ENCODE measurements at places on chromosomes 2 and 18. TPM values are rescaled to one million over a fixed set of nuclear protein-coding genes. Genes with fewer than 3 reads are reported as not detected.
A peak's percentile ranks its signal among the peaks of the same experiment; 100 is the strongest.

- peaks cover 10% of the 10 kb centered on the region for H3K36me3 ChIP-seq
- no peak for DNase-seq
- H3K27ac ChIP-seq = peak overlapping the region; percentile 21
- H3K27me3 ChIP-seq = no peaks in the 10 kb centered on the region
These were observed 61.6 kb downstream of the RTN4 start for GRCh38 chr2:54988612-54989011.

GRCh38 chr2:151291224-151291623 is 1.8 kb upstream of the NMI start:
- H3K4me1 ChIP-seq = peaks cover 9% of the 10 kb centered on the region
- no peak for DNase-seq
- H3K27ac ChIP-seq = no peak overlapping the region
- peaks cover 17% of the 10 kb centered on the region for H3K27me3 ChIP-seq

GRCh38 chr2:207683438-207683837 is 28.0 kb upstream of the CCNYL1 start:
- H3K27ac ChIP-seq = no peak overlapping the region
- H3K4me3 ChIP-seq = no peak overlapping the region
- no peaks in the 10 kb centered on the region for H3K36me3 ChIP-seq

- no peaks in the 10 kb centered on the region for H3K4me1 ChIP-seq
- H3K36me3 ChIP-seq = no peaks in the 10 kb centered on the region
These were observed 115.3 kb upstream of the SLC35G4 start for GRCh38 chr18:11494107-11494506.

- no peaks in the 10 kb centered on the region for H3K27me3 ChIP-seq
- H3K27ac ChIP-seq = no peak overlapping the region
These were observed 681.0 kb upstream of the GCFC2 start for GRCh38 chr2:76391678-76392077.

GRCh38 chr2:37361216-37361815 is 16.9 kb downstream of the QPCT start:
- no peaks in the 10 kb centered on the region for H3K36me3 ChIP-seq
- DNase-seq = no peak
- H3K4me1 ChIP-seq = no peaks in the 10 kb centered on the region
- H3K27me3 ChIP-seq = no peaks in the 10 kb centered on the region

GRCh38 chr2:109410039-109410815 is 203.5 kb downstream of the SEPTIN10 start:
- H3K4me3 ChIP-seq = no peak overlapping the region
- H3K36me3 ChIP-seq = no peaks in the 10 kb centered on the region
- no peak for DNase-seq
- H3K4me1 ChIP-seq = peaks cover 2% of the 10 kb centered on the region
- H3K27ac ChIP-seq = no peak overlapping the region
- H3K27me3 ChIP-seq = peaks cover 7% of the 10 kb centered on the region

Gene ECEL1
- total RNA-seq = 2.9 TPM

DNA sequence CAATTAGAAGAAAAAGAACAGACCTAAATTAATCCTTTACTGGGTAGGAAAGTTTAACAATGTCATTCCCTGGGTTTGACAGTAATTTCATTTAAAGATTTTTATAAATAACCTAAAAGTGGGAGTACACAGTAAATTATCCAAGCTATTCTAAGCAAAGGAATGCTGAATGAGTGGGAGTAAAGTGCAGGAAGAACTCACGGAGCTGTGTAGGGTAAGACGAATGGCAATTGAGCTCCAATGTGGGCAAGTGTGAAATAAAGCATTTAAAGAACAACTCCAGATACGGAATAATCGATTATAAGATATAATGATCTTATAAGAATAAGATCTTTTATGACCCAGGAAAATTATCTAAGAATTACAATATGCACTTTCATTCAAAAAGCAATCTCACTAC is 93.2 kb downstream of the LRRTM4 start:
- H3K4me3 ChIP-seq = no peak overlapping the region
- H3K27me3 ChIP-seq = no peaks in the 10 kb centered on the region
- no peak overlapping the region for H3K27ac ChIP-seq

DNA sequence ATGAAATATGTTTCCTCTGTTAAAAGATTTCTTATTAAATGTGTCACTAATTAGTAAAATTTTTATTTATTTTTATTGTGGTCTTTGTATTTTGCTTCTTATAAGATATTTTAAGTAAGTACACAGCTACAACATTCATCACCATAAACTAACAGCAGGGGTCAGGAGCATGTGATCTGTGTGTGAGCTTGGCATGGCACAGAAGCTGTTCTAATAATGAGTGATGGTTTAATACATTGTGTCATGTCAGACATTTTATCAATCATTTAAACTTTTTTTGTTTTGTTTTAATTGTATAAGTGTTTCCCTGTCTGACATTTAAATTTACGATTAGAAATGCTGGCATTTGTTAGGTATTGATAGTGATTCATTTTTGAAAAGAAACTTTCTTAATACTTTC is 585.4 kb downstream of the DSC3 start:
- no peak for DNase-seq
- no peak overlapping the region for H3K4me3 ChIP-seq
- no peaks in the 10 kb centered on the region for H3K36me3 ChIP-seq

DNA sequence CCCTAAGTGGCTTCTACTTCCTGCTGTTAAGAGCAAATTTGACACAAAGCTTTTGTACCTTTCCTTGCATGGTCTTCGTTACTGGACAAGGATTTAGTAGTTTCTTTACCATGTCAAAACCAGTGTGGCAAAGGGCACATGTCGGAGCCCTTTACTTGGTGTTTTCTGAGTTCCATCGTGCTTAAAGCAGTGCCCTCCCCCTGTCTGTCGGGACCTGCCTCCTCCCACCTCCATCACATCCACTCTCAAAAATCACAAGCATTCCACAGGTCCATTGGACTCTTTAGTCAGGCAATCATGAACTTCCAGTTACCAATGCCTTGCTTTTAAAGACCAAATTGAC is 763 bp downstream of the CCDC141 start:
- H3K4me3 ChIP-seq = peak overlapping the region; percentile 57
- peak overlapping the region; percentile 78 for H3K27ac ChIP-seq
- no peak for DNase-seq
- H3K4me1 ChIP-seq = peaks cover 2% of the 10 kb centered on the region
- H3K27me3 ChIP-seq = no peaks in the 10 kb centered on the region

DNA sequence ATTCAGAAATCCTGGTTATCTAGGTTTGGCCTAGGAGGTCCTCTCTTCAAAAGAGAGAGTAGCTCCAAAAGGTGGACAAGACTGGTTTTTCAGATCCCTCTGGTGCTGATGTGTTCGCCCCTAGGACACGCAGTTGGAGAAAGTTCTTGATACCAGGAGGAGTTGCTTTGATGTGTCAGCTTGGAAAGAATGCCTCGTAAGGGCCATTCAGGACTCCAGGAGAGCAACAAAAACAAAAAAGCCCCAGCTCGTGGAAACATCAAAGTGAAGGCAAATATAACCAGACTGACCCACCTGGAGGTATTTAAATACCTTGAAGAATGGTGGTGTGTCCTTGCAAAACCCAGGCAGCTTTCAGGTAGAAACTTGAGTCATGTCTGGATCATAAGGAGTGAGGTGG is 12.5 kb upstream of the LBH start:
- DNase-seq = no peak
- H3K27ac ChIP-seq = peak overlapping the region; percentile 96
- no peak overlapping the region for H3K4me3 ChIP-seq
- peaks cover 37% of the 10 kb centered on the region for H3K27me3 ChIP-seq
- H3K36me3 ChIP-seq = no peaks in the 10 kb centered on the region
- peaks cover 52% of the 10 kb centered on the region for H3K4me1 ChIP-seq

DNA sequence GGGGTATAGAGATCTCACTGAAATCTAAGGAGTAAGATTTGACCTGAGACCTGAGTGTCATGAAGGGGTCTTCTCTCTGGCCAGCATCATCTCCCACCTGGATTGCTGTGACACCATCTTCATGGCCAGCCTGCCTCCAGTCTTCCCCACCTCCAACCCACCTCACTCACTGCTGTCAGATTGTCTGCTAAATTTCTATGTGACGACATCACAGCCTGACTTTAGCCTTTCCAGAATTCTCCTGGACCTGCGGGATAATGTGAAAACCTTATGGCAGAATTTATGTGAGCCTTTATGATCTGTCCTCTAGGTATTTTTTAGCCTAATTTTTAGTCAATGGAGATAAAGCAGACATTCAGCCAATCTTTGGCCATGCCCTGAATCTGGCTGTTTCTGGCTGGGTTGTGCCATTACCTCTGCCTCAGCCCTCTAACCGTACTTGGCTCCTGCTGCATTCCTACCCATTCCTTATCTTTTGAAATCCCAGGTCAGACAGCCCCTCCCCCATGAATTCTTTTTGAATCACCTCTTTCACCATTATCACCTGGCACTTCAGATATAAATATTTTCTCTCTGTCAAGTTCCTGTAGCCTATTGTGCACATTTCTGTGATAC is 66.4 kb upstream of the MMADHC start:
- H3K36me3 ChIP-seq = peaks cover 7% of the 10 kb centered on the region
- peaks cover 12% of the 10 kb centered on the region for H3K4me1 ChIP-seq
- H3K27me3 ChIP-seq = no peaks in the 10 kb centered on the region

- H3K36me3 ChIP-seq = peaks cover 13% of the 10 kb centered on the region
- H3K4me3 ChIP-seq = no peak overlapping the region
- H3K4me1 ChIP-seq = no peaks in the 10 kb centered on the region
- no peak overlapping the region for H3K27ac ChIP-seq
- no peaks in the 10 kb centered on the region for H3K27me3 ChIP-seq
These were observed 35.9 kb downstream of the SMC6 start for GRCh38 chr2:17717666-17718065.

Gene POTEC
- total RNA-seq = not detected

GRCh38 chr2:63544017-63544627 is 44.2 kb downstream of the WDPCP start:
- H3K4me3 ChIP-seq = no peak overlapping the region
- no peaks in the 10 kb centered on the region for H3K36me3 ChIP-seq
- H3K27me3 ChIP-seq = no peaks in the 10 kb centered on the region
- DNase-seq = no peak
- no peak overlapping the region for H3K27ac ChIP-seq

- H3K27ac ChIP-seq = no peak overlapping the region
- H3K27me3 ChIP-seq = no peaks in the 10 kb centered on the region
- DNase-seq = no peak
- H3K4me3 ChIP-seq = no peak overlapping the region
These were observed 24.6 kb downstream of the PTRHD1 start for GRCh38 chr2:24768601-24769000.

GRCh38 chr18:48787203-48788151 is 163.3 kb downstream of the SMAD7 start:
- no peak overlapping the region for H3K4me3 ChIP-seq
- H3K36me3 ChIP-seq = peaks cover 8% of the 10 kb centered on the region
- no peak overlapping the region for H3K27ac ChIP-seq

Gene QPCT
- total RNA-seq = 2.7 TPM

Gene STK36
- 137 TPM for total RNA-seq

DNA sequence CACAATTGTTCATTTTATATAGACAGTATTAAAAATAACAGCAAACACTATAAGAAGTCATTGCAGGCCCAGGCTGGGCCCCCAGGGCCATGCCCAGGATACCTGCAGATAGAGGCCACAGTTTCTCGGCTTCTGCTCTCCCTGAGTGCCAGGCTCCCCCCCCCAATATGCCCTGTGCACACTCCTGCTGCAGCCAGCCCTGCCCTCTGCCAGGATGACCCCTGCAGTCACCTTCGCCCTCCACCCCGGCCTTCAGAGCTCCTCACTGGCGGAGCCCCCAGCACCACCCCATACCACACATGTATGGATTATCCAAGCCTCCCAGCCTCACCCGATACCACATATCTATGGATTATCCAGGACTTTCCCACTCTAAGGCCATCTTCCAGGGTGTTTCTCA is 104.5 kb downstream of the TPO start:
- H3K27ac ChIP-seq = no peak overlapping the region
- H3K4me3 ChIP-seq = no peak overlapping the region
- no peak for DNase-seq
- no peaks in the 10 kb centered on the region for H3K36me3 ChIP-seq
- peaks cover 53% of the 10 kb centered on the region for H3K27me3 ChIP-seq

- H3K4me1 ChIP-seq = peaks cover 6% of the 10 kb centered on the region
- H3K27me3 ChIP-seq = no peaks in the 10 kb centered on the region
- H3K36me3 ChIP-seq = no peaks in the 10 kb centered on the region
- H3K27ac ChIP-seq = no peak overlapping the region
- no peak overlapping the region for H3K4me3 ChIP-seq
- no peak for DNase-seq
These were observed 5.4 kb upstream of the CWC22 start for GRCh38 chr2:180012523-180012922.

Gene PLGLB1
- 8.6 TPM for total RNA-seq

DNA sequence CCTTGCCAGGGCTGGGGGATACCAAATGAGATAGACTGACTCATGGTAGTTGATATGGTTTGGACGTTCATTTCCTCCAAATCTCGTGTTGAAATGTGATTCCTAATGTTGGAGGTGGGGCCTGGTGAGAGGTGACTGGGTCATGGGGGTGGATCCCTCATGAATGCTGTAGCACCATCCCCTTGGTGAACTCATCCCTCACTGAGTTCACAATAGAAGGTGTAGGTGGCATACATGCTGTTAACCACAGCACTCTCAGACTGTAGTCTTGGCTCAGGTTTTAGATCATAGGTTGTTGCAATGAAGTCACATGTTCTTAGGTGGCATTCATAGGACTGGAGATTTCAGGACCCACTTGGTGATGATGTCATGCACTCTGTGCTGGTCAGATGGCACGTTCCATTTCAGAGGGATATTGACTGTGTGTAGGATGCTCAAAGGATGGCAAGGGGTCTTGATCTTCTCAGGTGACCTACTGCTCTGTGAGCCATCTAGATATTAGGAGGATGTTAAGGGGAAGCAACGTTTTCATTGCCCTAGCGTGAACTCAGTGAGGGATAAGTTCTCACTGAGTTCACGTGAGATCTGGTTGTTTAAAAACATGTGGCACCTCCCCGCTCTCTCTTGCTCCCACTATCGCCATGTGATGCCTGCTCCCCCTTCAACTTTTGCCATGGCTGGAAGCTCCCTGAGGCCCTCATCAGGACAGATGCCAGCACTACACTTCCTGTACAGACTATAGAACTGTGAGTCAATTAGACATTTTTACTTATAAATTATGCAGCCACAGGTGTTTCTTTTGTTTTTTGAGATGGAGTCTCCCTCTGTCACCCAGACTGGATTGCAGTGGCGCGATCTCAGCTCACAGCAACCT is 73.8 kb upstream of the ACAA2 start:
- H3K27me3 ChIP-seq = no peaks in the 10 kb centered on the region

GRCh38 chr2:177660742-177661141 is 268.2 kb downstream of the AGPS start:
- H3K4me3 ChIP-seq = no peak overlapping the region
- peaks cover 26% of the 10 kb centered on the region for H3K36me3 ChIP-seq
- H3K27ac ChIP-seq = no peak overlapping the region
- H3K4me1 ChIP-seq = peaks cover 13% of the 10 kb centered on the region
- no peak for DNase-seq

Gene CDH2
- total RNA-seq = 210 TPM
